Stimulated activated CD8-positive, alpha-beta memory T cell treated with anti-CD3 and anti-CD28 coated beads, Interleukin-7, amount 100 ng/mL, for 24 hours (primary cell): ENCODE measurements at places on chromosomes 3 and 15.

- DNase-seq: no peak
Observed at GRCh38 chr15:33148129-33148751, 46.3 kb downstream of the FMN1 start.

DNA sequence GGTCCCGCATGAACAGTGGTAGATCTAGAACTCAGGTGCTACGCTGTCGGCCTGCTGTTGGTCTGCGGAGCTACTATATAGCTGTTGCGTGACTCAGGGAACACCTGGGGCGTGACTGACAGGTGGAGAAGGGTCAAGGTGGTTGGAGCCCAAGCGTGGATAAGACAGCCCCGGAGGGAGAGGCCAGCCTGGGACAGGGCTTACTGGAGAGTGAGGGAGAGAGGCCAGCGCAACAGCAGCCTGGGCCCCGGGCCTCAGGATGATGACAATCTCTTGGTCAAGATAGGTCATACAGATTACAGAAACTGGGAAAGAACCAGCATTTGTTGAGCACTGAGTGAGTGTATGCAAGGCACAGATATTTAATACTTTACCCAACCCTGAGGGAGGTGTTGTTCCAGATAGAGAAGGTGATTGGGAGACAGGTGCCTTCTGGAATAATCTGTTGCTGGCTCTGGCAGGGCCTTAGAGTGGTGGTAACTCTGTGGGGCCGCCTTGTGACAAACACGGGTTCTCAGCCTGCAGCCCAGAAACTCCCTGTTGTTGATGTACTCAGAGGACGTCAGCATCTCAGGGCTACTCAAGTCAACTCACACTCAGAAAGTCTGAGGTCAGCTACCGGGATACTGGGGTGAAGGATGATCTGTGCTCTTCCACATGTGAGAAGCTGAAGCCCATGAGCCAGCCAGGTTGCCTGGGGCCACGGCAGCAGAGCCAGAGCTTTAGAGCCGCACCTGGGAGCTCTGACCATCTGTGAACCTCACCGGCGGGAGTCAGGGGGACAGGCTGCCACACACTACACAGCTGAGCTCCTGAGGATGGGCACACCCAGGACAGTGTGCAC, 265.4 kb upstream of the HES1 start:
- DNase-seq: no peak

GRCh38 chr3:151301787-151302186, 14.8 kb downstream of the GPR87 start:
- DNase-seq: no peak

DNA sequence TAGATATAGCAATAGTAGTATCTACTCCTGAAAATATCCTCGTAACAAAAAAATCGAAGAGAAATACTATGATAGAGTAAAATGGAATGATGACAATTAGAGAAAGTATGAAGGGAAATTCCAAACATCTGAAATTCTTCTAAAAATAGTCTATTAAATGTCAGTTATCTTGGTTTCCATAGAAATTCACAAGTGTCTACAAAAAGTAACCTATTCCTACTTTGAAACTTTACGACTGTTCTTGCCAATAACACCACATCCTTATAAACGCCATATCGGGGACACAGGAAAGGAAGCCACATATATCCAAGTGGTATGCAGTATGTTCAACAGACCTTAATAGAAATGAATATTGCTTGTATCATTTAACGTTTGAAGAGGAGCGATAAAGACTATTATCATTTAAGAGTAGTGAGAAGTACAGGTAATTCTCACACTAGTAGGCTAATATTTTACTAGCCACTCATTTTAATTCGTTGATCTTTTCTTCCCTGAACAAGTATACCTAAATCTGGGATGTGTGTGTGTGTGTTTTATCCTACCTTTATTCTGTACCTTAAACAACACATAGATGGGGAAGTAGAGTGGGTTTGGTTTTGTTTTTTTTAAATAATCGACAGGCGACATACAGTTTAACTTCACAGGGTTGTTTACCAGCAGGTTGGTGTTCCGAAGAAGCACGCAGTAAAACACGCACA, 1.2 kb downstream of the GPR176 start:
- DNase-seq: no peak

DNA sequence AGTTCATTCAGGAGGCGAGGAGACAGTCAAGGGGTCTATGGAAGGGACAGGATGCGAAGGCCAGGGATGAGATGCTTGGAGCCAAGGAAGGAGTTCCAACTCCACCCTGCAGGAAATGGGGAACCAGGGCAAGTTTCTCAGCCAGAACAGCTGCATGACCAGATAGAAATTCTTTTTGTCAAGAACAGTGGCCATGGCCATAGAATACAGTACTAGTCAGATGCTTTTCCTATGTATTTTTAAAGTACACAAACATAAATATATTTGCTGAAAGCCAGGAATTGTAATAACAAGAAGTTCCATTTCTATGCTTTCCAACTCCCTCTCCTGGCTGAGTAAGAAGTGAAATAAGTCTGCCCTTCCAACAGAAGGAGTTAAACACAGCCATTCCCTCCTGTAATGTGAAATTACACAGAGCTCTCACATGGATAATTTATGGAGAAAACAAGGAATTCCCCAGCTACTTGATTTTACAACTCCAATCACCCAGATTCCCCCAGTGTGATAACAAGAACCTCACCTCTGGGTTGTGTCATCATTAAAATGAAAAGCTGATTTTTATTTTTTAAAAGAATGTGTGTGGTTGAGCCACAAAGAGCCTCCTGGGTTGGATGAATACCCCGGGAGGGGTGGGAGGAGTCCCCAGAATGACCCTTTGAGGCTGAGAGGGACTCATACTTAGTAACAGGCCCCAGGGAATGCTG, 124.6 kb upstream of the ARHGEF3 start:
- DNase-seq: no peak

- DNase-seq: no peak
Observed at GRCh38 chr3:141998669-141999290, 122.3 kb downstream of the ATP1B3 start.

- DNase-seq: no peak
Observed at GRCh38 chr15:48939648-48940047, 24.1 kb downstream of the SHC4 start.

DNA sequence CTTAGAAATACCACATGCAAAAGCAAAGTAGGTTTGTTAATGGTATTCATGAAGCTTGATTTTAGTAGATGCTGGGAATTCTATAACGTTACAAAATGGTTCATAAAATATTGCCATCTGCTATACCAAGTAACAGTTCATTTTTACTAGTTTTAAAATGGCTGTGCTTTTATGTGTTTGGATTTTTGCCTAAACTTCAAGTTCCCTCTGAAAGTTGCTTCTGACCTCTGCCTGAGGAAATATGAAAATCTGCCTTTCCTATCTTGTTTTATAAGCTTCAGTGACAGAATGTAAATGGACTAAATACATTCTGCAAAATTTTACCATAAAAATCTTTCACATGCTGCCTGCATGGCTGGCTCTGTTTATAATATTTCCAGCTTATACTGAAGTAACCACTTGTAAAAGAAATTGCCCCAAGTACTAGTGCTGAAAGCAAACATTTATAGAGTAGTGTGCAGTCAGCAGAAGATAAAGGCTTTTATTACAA, 560.7 kb upstream of the ROBO2 start:
- no peak for DNase-seq

GRCh38 chr3:172182797-172183196, 143.4 kb downstream of the FNDC3B start:
- DNase-seq: no peak

GRCh38 chr3:176855901-176856486, 341.3 kb downstream of the TBL1XR1 start:
- DNase-seq: no peak

DNA sequence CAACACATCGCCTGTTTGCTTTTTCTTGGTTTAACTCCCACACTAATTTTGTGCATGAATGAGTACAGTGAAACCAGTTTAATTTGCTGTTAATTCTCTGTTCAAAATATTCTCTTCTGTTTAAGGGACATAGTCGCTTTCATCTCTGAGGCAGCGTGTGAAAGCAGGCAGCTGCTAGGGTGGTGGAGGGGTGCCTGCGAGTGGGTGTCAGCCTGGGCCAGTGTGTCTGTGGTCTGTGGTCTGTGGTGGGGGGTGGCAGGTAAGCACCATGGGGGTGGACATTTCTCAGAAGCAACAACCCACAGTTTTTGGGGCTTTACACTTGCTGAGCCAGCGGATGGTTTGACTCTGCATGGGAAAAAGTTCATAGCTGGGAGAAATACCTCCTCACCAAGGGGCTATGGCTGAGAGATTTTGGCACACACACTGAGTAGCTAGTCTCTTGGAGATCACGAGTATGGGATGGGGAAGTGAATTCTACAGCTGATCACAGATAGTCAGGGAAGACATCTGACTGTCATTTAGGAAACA, 109.2 kb downstream of the EPHB1 start:
- DNase-seq: no peak

DNA sequence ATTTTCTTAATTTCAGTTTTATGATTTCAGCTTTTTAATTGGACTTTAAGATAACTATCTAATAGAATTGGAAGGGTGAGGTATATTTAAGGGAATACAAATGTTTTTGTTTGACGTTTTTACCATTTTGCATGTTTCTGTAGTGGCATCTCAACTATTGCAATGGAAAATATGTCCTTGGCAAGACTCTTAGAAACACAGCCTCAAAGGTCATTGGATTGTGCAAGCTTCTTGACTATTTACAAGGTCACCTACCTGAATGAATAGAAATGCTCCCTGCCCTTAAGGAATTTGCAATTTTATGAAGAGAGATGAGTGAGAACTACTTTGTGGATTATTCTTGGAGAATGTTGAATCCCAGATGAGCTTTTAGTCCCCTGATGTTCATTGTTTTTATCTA, 43.1 kb downstream of the ITPR1 start:
- no peak for DNase-seq

- DNase-seq: no peak
Observed at GRCh38 chr3:46300461-46300789, 53.5 kb upstream of the CCR2 start.

DNA sequence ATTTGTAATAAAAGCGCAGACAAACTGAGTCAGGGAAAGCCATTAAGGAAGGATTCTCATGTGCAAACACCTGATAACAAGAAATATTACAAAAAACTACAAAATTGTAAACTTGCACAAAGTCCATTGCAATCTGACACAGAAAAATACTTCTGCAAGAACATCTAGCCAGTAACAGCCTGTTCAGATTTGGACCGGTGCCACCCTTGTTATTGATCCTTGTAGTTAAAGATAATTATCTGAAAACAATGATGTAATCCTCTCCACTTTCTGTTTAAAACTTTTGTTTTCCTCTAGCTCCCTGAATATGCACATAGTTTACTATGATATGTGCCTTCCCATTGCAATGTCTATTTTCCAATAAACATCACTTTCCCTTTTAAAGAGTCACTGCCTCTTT, 1090.2 kb downstream of the PLOD2 start:
- no peak for DNase-seq

DNA sequence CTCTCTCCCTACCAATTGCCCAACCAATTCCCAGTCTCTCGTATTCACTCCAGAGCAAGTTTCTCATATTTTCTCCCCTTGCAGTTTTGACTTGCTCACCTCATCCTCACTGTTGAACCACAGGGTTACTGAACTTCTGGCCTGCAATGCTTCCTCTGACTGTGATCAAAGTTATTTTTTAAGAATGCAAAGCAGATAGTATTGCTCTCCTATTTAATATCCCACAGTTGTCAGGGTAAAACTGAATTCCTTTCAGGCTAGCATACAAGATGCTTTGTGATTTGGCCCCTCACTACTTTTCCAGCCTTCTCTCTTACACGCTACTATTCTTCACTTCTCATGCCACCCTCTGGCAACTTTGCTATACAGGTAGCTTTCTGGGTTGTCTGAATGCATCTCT, 80.9 kb downstream of the LRRFIP2 start:
- DNase-seq: no peak

GRCh38 chr3:49359623-49360022, 1.5 kb upstream of the GPX1 start:
- no peak for DNase-seq

GRCh38 chr3:129015388-129016105, 14.4 kb downstream of the EFCC1 start:
- DNase-seq: no peak

GRCh38 chr3:159028706-159029105, 226.9 kb downstream of the MFSD1 start:
- no peak for DNase-seq

GRCh38 chr3:11583638-11584046, 60.1 kb downstream of the VGLL4 start:
- DNase-seq: no peak

DNA sequence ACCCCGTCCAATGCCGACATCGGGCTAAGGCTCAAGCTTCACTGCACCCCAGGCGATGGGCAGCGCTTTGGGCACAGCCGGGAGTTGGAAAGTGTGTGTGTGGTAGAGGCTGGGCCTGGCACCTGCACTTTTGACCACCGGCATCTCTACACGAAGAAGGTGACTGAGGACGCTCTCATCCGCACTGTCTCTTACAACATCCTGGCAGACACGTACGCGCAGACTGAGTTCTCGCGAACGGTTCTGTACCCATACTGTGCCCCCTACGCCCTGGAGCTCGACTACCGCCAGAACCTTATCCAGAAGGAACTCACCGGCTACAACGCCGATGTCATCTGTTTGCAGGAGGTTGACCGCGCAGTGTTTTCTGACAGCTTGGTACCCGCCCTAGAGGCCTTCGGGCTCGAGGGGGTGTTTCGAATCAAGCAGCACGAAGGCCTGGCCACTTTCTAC, 1.0 kb downstream of the PDE12 start:
- no peak for DNase-seq
